ENCODE measurements at places on chromosomes 7 and 10. TPM values are rescaled to one million over a fixed set of nuclear protein-coding genes. Genes with fewer than 3 reads are reported as not detected.

GRCh38 chr7:7816816-7817536 lies 98.6 kb upstream of the RPA3 start:
- DNase-seq: no peak

The TMEM270 gene
- total RNA-seq: not detected

The JCAD gene
- total RNA-seq: 2.3 TPM

DNA sequence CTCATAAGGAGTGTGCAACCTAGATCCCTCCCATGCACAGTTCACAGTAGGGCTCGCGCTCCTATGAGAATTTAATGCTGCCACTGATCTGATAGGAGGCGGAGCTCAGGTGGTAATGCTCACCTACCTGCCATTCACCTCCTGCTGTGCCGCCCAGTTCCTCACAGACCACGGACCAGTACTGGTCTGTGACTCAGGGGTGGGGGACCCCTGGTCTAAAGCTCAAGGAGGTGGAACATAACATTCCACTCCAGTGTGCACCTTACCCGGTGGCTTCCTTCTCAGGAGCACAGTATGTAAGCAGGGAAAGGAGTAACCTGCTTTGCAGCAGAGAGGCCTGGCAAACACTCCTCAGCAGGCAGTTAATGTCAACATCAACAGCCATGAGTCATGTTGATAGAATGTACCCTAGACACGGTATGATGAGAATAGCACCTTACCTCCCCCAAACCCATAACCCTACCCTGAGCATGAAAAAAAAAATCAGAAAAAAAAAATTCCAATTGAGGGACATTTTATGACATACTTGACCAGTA lies 273.5 kb downstream of the FGFR2 start:
- DNase-seq: no peak

- no peak for DNase-seq
These were observed 16.2 kb downstream of the CCNY start for GRCh38 chr10:35352512-35352911.

DNA sequence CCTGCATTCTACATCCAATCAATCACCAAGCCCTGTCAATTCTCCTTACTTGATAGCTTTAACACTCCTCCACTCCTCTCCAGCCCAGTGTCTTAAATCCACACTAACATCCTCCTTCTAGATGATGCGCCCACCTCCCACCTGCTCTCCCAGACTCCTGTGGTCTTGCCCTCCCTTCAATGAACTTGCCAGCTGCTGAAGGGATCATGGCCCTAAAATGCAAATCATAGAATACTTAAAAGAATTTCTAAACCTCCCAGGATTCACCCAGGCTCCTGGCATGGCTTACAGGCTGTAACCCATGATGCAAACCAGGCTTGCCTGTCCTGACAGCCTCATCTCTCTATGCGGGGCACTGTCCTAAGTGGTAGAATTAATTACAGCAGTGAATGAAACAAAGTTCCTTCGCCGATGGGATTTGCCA lies 43.6 kb downstream of the SYPL1 start:
- DNase-seq: no peak

GRCh38 chr10:70827086-70827757 lies 11.5 kb downstream of the SGPL1 start:
- DNase-seq: no peak

- no peak for DNase-seq
These were observed 160.8 kb downstream of the SPAG6 start for GRCh38 chr10:22505911-22506685.

DNA sequence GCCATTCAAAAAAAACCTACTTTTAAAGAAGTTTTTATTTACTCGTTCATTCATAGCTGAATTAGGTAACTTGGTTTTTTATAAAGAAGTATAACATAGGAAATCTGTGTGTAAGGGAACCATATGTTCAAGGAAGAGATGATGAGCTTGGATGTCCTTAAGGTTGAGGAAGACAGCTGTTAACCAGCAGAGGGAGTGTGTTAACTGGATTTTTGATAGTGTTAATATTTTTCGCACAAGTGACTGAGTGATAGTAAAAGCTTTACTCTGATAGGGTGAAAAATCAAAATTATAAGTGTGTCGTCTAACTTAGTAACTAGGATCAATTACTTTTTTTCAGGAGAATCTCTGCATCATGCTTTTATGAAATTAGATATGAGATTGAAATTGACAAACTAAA lies 134.7 kb downstream of the ARL5B start:
- peak; percentile 54 for DNase-seq

GRCh38 chr7:114432061-114432460 lies 17.4 kb downstream of the FOXP2 start:
- DNase-seq: no peak

The KEL gene
- 3.6 TPM for total RNA-seq

DNA sequence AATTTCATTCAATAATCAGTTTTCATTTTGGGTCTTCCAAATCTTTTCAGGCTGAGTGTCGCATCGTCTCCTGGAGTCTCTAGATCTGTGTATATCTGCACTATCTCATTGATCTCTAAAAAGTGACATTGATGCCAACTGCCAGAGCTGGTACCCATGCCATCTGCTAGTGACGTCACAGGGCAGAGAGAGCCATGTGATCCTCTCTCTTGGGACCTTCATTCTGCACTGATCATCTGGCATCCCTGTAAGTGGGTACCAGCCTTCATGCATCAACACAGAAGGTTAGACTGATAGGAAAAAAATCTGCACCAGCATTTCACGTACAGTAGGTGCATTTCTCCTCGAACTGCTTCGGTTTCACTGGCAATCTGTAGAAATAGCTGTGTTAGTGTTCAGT lies at the start of gene NEUROD6:
NEUROD6 (minus strand) TSS at position 124 of the 400 bp plus-strand sequence. CDS start 1,458 bp downstream, outside the sequence.
- DNase-seq: no peak

The GRM8 gene
- total RNA-seq: 6.6 TPM

GRCh38 chr7:134995239-134996096 lies 9.2 kb downstream of the AGBL3 start:
- no peak for DNase-seq

The OGA gene
- 112 TPM for total RNA-seq

DNA sequence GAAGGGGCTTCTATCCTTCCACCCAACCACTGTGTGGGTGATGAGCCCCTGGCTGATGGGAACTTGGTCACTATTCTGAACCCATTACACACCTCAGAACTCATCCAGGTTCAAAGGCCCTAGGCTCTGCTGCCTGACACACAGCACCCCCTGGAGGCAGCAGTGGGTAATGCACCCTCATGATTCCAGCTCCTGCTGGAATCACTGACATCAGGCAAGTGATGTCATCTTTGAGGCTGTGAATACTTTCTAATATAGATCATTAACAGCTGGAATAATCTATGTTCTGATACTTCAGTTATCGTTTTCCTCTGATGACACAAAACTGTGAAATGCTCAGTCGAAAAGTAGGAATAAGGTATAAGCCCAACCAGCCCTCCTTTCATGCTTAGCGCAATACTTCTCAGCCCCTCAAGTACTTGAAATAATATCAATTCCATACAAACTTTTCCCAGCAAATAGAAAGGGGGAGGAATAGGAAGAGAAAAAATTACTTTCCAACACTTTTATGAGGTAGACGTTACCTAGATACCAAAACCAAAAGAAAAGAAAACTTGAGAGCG lies 7.5 kb upstream of the RBP3 start:
- DNase-seq: peak; percentile 69

DNA sequence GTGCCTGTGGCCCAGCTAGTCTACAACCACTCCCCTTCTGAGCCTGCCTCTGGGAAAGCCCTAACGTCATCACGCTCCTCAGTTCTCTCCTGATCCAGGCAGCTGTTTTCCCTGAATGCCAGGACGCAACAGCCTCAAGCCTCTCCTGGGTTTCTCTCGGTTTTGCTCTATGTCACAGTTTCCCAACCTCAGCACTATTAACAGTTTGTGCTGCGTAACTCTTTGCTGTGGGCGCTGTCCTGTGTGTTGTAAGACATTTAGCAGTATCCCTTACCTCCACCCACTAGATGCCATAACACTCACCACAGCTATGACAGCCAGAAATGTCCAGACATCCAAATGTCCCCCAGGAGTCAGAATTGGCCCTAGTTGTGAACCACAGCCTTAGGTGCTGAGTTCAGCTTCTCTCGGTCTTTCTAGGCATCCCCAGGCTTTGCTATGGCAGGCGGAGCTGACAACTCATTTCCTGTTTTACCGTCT lies 226.3 kb upstream of the NPVF start:
- DNase-seq: no peak

- DNase-seq: no peak
These were observed 34.5 kb upstream of the SKAP2 start for GRCh38 chr7:26898891-26899290.

The PTF1A gene
- total RNA-seq: not detected

- DNase-seq: no peak
These were observed 94.7 kb downstream of the GALNT11 start for GRCh38 chr7:152120210-152120609.

- DNase-seq: no peak
These were observed 275.9 kb downstream of the EXOC4 start for GRCh38 chr7:133528796-133529195.

DNA sequence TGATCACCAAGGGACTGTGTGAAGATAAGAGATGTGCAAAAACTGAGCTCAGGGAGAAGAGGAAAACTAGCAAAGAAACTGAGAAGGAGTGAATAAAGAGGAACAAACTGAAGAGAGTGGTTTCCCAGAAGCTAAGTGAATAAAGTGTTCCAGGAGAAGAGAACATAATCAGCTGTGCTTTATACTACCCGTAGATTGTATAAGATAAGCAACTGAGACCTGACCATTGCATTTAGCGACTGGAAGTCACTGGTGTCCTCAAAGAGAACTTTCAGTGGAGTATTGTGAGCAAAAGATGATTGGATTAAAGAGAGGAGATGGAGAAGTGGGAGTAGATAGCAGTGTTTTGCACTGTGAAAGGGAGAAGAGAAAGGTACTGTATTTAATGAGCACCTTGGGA lies 14.6 kb downstream of the PHTF2 start:
- DNase-seq: no peak

- DNase-seq: no peak
These were observed 647 bp downstream of the PLAU start for GRCh38 chr10:73911553-73912004.

DNA sequence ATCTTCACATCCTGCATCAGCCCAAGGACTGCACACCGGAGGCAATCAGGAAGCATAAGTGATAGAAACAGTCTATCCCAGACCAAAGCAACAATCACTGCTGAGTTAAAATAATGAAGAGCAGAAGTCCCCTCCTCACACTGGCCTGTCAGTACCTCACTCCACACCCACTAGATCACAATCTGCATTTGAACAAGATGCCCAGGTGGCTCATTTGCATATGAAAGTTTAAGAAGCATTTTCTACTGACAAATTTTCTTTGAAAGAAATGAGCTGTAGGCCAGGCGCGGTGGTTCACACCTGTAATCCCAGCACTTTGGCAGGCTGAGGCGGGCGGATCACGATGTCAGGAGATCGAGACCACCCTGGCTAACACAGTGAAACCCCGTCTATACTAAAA lies 77.4 kb downstream of the CUL2 start:
- peak; percentile 94 for DNase-seq

GRCh38 chr10:95525033-95525418 lies 36.1 kb downstream of the SORBS1 start:
- DNase-seq: no peak

The GPR141 gene
- total RNA-seq: not detected

The CDHR3 gene
- 12.2 TPM for total RNA-seq

- no peak for DNase-seq
These were observed 20.1 kb upstream of the HDAC9 start for GRCh38 chr7:18475488-18475887.

The TET1 gene
- total RNA-seq: 82.5 TPM

The LLCFC1 gene
- not detected for total RNA-seq

The AOAH gene
- not detected for total RNA-seq

The LOXL4 gene
- total RNA-seq: 0.23 TPM

The NPY4R2 gene
- total RNA-seq: not detected

DNA sequence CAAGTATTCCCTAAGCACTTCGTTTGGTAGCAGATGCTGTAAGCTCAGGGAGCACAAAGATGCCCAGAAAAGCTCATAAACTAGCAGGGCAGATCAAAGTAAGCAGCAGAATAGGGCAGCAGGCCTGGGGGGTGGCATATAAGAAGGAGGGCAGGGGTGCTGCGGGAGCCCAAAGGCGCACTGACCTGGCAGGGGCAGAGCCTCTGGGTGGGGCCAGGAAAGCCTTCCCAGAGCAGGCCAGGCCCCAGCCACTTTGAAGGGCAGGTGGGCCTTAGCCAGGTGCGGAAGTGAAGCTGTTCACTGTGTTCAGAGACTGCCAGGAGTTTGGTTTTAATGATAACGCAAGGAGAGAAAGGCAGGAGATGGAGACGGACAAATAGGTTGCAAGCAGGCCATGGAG lies 3.9 kb downstream of the GDF10 start:
- no peak for DNase-seq

GRCh38 chr10:72336259-72337038 lies 18.3 kb downstream of the DNAJB12 start:
- no peak for DNase-seq

The FFAR4 gene
- total RNA-seq: not detected

The TBATA gene
- total RNA-seq: not detected

GRCh38 chr7:139640681-139641080 lies 117.2 kb downstream of the CLEC2L start:
- DNase-seq: no peak

GRCh38 chr7:129162732-129163131 lies 18.2 kb downstream of the TSPAN33 start:
- no peak for DNase-seq

The RNF148 gene
- 2.2 TPM for total RNA-seq

The ANKRD2 gene
- total RNA-seq: not detected

DNA sequence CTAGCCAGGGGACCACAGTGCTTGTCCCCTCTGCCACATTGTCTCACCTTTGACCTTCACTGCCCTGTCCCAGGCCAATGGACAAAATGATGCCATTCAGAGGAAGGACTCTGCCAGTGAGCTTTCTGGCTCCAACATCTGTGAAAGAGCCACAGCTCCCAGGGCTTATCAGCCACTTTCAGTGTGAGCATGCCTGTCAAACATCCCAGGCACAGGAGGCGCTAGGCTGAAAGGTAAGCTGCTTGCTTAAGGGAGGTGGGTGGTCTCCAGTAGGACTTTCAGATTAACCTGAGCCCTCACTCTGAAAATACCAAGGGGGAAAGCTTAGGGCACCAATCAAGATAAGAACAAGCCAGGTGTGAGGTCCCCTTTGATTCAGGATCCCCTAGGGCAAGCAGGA lies 59.8 kb upstream of the GDF10 start:
- no peak for DNase-seq

DNA sequence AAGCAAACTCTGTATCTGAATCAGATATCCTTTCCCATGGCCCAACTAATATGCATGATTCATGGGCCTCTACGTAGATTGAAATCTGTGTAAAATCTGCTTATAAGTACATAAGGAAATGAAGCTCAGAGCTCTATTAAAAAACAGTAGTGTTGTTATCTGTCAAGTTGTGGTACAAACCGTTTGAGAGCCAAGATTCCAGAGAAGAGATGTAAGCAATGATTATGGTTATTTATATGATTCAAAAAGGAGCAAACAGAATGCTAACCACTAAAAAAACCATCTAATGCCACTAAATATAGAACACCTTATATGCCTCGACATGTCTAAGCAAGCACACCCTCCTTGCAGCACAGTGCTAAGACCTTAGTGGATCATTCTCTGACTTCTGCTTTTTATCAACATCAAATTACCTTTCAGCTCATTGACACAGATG lies 26.6 kb downstream of the RPP38 start:
- DNase-seq: no peak

The COL17A1 gene
- total RNA-seq: 0.04 TPM

Data from GM23338 (cell line).